ENCODE measurements at places on chromosomes 3 and 15. TPM values are rescaled to one million over a fixed set of nuclear protein-coding genes. Genes with fewer than 3 reads are reported as not detected.

The IL5RA gene
- total RNA-seq = under 0.01 TPM

The SOX14 gene
- total RNA-seq = not detected

GRCh38 chr3:2938711-2939110, 171.5 kb downstream of the IL5RA start:
- no peaks in the 10 kb centered on the region for H3K4me1 ChIP-seq
- H3K27ac ChIP-seq = no peak overlapping the region
- DNase-seq = no peak
- H3K27me3 ChIP-seq = no peaks in the 10 kb centered on the region

DNA sequence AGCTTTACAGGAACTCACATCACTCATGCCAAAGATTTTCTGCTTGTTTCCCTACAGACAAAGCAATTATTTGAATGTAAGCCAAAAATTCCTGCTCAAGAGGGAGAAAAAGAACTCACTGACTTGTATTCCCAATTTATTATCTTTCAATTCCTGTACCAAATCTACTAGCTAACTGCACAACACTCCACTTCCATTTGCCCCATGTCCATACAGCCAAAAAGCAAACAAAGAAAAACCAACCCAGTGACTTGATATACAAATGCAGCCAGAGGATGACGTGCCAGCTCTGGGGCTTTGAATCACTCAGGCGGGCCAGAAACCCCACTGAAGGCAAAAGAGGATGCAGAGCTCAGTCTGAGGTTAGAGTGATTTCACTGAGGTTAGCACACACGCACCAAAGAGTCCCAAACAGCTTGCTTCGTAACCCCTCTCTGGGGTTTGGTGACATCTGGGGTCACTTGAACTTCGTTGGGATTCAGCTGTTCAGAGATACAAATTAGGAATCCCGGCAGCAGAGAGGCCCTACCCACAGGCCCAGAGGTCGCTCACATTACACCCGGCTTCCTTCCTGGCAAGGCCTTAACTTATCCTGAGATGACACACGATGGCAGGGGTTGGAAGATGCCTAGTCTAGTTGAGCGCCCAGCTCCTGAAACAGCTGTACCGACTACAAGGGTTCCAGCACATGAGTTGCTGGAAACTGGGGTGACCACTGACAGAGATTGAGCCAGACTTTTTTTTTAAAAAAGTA, 1.6 kb downstream of the RFTN1 start:
- peaks cover 4% of the 10 kb centered on the region for H3K4me1 ChIP-seq
- no peaks in the 10 kb centered on the region for H3K27me3 ChIP-seq
- H3K27ac ChIP-seq = peak overlapping the region; percentile 85
- H3K36me3 ChIP-seq = no peaks in the 10 kb centered on the region
- H3K4me3 ChIP-seq = peak overlapping the region; percentile 58

DNA sequence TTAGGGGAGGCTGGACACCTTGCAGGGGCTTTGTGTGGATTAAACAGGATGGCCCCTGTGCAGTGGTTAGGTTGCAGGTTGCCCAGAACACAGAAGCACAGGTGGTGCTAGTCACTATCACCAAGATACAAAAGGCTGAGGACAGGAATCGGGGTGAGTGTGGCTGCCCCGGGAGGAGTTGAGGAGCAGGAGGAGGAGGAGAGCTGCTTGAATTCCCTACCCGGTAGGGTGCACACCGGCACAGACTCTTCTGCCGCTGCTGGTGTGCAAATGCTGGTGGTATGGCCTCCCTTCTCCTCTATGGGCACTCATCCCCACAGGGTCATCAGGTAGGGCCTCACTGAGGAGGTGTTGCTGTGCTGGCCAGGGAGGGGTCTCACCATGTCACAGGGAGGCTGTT, 67.5 kb upstream of the SMAD6 start:
- H3K27ac ChIP-seq = no peak overlapping the region
- no peak overlapping the region for H3K4me3 ChIP-seq
- no peaks in the 10 kb centered on the region for H3K4me1 ChIP-seq
- no peak for DNase-seq

The SUSD5 gene
- total RNA-seq = 4.0 TPM

GRCh38 chr3:114863848-114864247, 283.2 kb downstream of the ZBTB20 start:
- peak overlapping the region; percentile 14 for H3K4me3 ChIP-seq
- no peak for DNase-seq
- H3K27ac ChIP-seq = peak overlapping the region; percentile 63
- peaks cover 8% of the 10 kb centered on the region for H3K4me1 ChIP-seq

The TMC3 gene
- total RNA-seq = under 0.01 TPM

DNA sequence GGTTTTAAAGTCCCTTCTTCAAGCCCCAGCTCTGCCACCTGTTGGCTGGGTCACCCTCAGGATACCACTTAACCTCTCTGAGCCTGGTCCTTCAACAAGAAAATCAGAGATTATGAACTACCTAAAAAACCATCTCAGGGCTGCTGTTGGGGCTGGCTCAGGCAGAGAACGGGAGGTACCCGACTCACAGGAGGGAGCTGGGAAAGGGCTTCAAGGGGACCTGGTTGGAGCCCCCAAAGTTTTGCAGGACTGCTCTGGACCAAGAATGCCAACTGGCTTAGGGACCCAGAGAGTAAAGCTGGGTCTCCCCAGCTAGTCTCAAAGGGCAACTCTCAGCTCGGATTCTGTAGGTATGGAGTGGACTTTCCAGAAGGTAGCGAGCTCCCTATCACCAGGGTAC, 41.5 kb downstream of the WNT7A start:
- H3K4me3 ChIP-seq = no peak overlapping the region
- H3K4me1 ChIP-seq = no peaks in the 10 kb centered on the region
- H3K36me3 ChIP-seq = no peaks in the 10 kb centered on the region
- H3K27ac ChIP-seq = no peak overlapping the region

The ROBO2 gene
- total RNA-seq = 0.29 TPM

DNA sequence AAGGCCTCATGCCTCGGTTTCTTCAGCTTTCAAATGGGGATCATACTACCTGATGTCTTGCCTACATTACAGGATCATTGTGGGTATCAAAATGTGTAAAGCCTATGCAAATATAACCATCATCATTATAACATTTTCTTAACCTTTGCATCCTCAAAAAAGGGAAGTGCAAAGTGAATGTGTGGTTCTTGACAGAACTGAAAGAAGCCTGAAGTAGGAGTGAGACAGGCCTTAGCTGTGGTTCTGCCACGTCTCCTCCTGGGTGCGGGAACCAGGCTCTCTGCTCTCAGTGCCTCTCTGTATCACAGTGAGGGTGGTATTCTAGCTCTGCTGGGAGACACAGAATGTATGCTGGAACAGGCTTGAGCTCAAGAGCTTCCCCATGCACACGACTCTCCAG, 316.9 kb upstream of the ICE2 start:
- no peak overlapping the region for H3K4me3 ChIP-seq
- no peaks in the 10 kb centered on the region for H3K4me1 ChIP-seq
- no peak for DNase-seq
- no peak overlapping the region for H3K27ac ChIP-seq
- H3K36me3 ChIP-seq = no peaks in the 10 kb centered on the region
- H3K27me3 ChIP-seq = no peaks in the 10 kb centered on the region

GRCh38 chr3:14440531-14441239, 38.3 kb downstream of the SLC6A6 start:
- peak; percentile 77 for DNase-seq
- no peak overlapping the region for H3K4me3 ChIP-seq
- no peaks in the 10 kb centered on the region for H3K27me3 ChIP-seq
- H3K36me3 ChIP-seq = peaks cover 3% of the 10 kb centered on the region
- H3K4me1 ChIP-seq = peaks cover 54% of the 10 kb centered on the region
- no peak overlapping the region for H3K27ac ChIP-seq

The SLC24A5 gene
- total RNA-seq = not detected

The GNAT1 gene
- not detected for total RNA-seq

DNA sequence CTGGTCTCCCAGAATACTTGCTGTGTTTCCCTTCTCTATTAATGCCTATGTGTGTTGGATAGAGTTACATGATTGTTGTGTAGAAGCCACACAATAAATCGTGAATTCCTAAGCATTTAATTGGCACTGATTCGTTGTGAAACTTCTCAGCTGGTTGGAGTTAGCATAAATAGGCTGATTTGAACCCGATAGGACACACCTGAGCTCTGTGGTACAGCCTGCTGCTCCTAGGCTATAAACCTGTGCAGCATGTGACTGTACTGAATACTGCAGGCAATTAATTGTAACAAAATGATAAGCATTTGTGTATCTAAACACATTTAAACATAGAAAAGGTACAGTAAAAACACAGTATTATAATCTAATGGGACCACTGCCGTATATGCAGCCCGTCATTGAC, 4.9 kb downstream of the ACAD11 start:
- H3K4me1 ChIP-seq = peaks cover 31% of the 10 kb centered on the region
- H3K27ac ChIP-seq = no peak overlapping the region
- DNase-seq = no peak
- H3K36me3 ChIP-seq = no peaks in the 10 kb centered on the region
- H3K27me3 ChIP-seq = no peaks in the 10 kb centered on the region

The HAPLN3 gene
- 7.1 TPM for total RNA-seq

DNA sequence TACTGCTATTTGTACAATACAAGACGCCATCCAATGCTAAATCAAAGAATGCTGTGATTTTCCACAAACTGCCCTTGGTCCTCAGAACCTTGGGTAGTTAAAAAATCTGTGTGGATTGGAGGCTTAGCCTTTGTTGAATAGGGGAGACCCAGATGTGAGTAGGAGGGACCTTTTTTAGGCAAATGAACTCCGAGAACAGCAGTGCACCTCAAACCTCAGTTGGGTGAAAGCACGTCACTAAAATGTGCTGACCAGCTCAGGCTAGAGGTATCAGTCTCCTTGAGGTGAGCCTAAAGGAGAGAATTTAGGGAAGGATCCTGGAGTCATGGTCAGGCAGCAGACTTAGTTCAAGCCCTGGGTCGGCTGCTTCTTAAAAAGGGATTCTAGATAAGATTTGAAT, 200.7 kb downstream of the SOX2 start:
- no peaks in the 10 kb centered on the region for H3K36me3 ChIP-seq
- H3K4me3 ChIP-seq = no peak overlapping the region
- H3K27me3 ChIP-seq = no peaks in the 10 kb centered on the region
- H3K4me1 ChIP-seq = no peaks in the 10 kb centered on the region
- H3K27ac ChIP-seq = no peak overlapping the region

DNA sequence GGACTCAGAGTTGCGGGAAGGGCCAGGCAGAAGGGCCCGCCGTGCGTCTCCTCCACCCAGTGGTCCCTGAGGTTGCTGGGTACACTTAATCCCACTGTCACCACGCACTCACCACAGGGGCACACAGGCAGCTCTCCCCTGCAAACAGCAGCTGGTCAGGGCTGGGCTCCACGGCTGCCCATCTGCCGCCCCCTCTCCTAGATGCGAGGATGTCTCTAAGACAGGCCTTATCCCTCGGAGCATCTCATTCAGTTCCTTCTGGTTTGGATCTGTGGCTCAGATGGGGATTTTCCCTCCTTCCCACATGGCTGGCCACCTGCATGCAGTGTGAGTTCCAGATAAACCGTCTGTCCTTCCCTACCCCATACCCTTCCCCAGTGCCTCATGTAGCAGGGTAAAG, 26.3 kb downstream of the MRPS11 start:
- no peaks in the 10 kb centered on the region for H3K27me3 ChIP-seq
- H3K4me1 ChIP-seq = no peaks in the 10 kb centered on the region
- no peak overlapping the region for H3K27ac ChIP-seq
- H3K4me3 ChIP-seq = no peak overlapping the region
- DNase-seq = no peak

DNA sequence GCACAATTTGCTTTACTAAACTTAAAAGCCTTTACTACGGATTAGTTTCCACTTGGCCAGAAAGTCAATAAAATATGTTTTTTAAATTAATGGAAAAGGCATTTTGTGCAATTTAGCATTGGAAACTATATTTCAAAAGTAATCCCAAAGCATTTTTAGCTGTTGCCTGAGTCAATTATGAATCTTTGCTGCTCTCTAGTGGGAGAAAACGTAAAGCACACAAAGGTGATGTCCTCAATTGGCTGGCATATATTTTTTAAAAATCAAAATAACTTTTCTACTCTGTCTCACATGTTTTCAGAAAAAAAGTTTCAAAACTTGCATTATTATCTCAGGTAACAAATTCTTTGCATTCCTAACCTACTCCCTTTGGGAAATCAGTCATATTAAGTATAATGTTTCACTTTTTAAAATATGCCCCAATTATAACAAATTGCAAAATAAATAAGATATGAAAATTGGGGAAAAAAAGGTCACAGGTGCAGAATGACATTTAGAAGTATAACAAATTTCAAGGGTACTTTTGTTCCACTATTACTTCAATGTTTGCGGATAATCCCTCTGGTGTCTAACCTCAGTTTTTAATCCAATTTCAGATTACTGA, 47.2 kb upstream of the TEX55 start:
- no peaks in the 10 kb centered on the region for H3K27me3 ChIP-seq
- no peak overlapping the region for H3K27ac ChIP-seq
- H3K4me1 ChIP-seq = no peaks in the 10 kb centered on the region
- H3K36me3 ChIP-seq = no peaks in the 10 kb centered on the region
- H3K4me3 ChIP-seq = no peak overlapping the region

The PRSS50 gene
- total RNA-seq = under 0.01 TPM

- H3K27ac ChIP-seq = no peak overlapping the region
- H3K4me1 ChIP-seq = peaks cover 3% of the 10 kb centered on the region
- H3K27me3 ChIP-seq = no peaks in the 10 kb centered on the region
- H3K36me3 ChIP-seq = no peaks in the 10 kb centered on the region
- no peak for DNase-seq
- no peak overlapping the region for H3K4me3 ChIP-seq
Measured at GRCh38 chr15:80424381-80424780, 20.2 kb downstream of the ARNT2 start.

DNA sequence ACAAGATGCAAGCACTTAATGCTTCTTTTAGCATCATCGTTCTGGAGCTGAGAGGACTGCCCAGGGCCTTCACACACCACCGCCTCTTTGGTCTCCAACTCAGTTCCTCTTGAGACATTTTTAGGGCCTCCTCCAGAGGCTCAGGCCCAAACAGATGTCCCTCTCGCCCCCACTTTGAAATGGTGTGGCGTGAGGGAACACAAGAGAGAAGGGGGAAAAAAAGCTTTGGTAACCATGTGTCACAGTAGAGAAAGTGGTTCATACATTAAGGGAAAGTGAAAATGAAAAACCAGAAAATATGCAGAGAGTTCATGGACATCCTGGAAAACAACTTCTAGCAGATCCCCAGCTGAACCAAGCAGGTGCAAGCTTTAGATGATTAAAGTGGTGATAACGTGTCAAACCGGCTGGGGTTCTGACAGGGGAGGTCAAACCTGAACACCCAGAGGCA, 33.1 kb upstream of the FOXP1 start:
- DNase-seq = no peak
- no peaks in the 10 kb centered on the region for H3K4me1 ChIP-seq
- H3K27me3 ChIP-seq = no peaks in the 10 kb centered on the region
- no peaks in the 10 kb centered on the region for H3K36me3 ChIP-seq
- H3K4me3 ChIP-seq = no peak overlapping the region
- H3K27ac ChIP-seq = no peak overlapping the region

The ADCY5 gene
- total RNA-seq = 71.0 TPM

DNA sequence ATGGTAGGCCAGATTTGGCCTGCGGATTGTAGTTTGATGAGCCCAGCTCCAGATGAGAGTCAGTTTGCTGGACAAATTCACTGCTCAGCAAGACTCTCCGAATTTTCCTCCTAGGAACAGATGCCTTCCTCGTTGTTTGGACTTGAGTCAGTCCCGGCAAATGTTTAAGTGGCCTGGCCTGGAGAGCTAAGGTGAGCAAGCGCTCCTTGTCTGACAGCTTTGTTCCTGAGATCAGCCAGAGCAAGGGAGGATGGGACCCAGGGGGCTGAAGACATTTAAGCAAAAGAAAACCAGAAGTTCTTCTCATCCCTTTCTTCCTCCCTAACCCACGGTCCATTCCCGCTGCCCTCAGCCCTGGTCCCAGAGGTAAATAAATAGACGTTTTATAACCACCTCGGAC, 40.3 kb downstream of the POLR2M start:
- DNase-seq = no peak
- H3K27ac ChIP-seq = peak overlapping the region; percentile 50
- no peaks in the 10 kb centered on the region for H3K27me3 ChIP-seq
- no peaks in the 10 kb centered on the region for H3K4me1 ChIP-seq

Data from stomach (tissue), 19 donors.